T-helper 17 cell (primary cell): ENCODE measurements at places on chromosomes 12 and 14.

- DNase-seq: no peak
Observed at GRCh38 chr12:22541496-22542155, 2.7 kb downstream of the C2CD5 start.

DNA sequence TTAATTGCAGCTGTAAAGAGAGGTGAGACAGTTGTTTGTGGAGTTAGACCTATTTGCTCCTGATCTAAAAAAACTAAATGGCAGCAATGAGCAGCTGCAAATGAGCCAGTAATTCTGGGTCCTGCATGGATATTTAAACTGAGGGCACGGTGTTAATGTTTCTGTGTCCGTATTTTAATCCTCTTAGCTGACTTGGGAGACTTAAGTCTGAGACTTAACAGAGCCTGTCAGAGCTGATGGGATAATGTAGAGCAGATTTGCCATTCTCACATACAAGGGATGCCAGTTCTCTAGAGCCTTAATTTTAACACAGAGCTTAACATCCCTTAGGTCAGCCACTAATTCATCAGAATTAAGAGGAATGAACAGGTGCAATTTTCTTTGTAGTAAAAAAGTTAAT, 178.6 kb upstream of the PDE3A start:
- DNase-seq: no peak

DNA sequence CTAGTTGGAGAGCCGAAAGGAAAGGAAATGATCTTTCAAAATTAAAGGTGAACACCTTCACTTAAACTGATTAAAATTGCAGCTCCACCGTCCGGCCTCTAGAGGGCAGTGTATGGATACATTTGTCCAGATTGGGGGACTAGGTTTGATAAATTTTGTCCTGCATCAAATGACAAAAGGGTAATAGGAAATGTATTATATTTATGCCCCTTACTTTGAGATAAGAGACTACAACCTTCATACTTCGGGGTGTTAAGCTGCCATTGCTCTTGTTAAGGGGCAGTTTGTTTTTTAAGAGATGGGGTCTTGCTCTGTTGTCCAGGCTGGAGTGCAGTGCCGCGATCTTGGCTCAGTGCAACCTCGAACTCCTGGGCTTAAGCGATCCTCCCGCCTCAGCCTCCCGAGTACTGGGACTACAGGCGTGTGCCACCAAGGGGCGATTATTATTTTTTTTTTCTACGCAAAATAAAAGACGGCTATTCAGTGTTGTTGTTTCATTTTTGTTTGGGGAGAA, 818 bp upstream of the SUOX start:
- DNase-seq: peak; percentile 51

DNA sequence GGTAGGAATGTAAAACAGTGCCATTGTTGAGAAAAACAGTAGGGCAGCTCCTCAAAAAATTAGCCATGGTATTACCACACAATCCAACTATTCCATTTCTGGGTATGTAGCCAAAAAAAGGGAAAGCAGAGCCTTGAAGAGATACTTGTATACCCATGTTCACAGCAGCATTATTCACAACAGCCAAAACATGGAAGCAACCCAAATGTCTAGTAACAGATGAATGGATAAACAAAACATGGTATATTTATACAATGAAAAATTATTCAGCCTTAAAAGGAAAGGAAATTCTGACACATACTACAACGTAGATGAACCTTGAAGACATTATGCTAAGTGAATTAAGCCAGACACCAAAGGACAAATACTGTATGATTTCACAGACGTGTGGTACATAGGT, 67.6 kb upstream of the GNG2 start:
- DNase-seq: no peak

GRCh38 chr14:71591929-71592328, 340.3 kb upstream of the RGS6 start:
- no peak for DNase-seq
